ENCODE measurements at places on chromosomes 4 and X.

DNA sequence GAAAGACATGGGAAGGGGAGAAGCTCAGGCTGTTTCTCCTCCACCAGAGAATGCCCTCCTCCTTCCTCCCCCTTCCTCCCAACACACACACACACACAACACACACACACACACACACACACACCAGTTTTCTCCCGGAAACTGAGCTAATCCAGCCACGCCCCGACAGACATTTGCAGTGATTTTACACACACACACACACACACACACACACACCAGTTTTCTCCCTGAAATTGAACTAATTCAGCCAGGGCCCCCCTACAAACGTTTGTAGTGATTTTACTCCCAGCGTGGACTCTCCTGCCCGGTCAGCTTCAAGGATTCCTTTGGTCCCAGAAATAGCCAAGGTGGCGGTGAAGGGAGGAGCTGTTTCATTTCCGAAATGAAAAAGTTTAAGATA, 32.9 kb upstream of the STX18 start:
- peak; percentile 4 for DNase-seq

- DNase-seq, result no peak
Measured at GRCh38 chr4:189364032-189364449, 576.6 kb upstream of the FRG1 start.

DNA sequence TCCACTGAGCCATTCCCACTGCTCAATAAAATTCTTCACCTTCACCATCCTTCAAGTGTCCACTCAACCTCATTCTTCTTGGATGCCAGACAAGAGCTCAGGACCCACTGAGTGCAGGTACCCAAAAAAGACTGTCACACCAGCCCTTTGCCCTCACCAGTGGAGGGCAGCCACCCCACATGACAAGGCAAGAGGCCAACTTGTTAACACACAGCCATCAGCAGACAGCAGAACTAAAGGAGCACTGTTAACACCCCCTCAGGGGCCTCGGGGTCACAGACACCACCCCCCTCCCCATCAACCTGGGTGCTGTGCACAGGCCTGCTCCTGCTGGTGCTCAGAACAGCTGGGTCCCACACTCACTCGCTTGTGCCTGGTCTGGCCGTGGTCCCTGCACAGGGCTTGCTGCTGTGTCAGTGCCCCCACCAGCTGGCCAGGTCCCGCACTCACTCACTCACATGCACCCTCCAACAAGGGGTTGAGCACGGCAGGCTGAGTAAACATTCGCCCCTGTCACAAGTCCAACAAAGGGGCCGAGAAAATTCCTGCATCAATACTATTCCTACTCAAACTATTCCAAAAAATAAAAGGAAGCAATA, 54.1 kb downstream of the ATRX start:
- DNase-seq, result no peak

GRCh38 chrX:2921750-2922149, 7.4 kb downstream of the ARSD start:
- no peak for DNase-seq

DNA sequence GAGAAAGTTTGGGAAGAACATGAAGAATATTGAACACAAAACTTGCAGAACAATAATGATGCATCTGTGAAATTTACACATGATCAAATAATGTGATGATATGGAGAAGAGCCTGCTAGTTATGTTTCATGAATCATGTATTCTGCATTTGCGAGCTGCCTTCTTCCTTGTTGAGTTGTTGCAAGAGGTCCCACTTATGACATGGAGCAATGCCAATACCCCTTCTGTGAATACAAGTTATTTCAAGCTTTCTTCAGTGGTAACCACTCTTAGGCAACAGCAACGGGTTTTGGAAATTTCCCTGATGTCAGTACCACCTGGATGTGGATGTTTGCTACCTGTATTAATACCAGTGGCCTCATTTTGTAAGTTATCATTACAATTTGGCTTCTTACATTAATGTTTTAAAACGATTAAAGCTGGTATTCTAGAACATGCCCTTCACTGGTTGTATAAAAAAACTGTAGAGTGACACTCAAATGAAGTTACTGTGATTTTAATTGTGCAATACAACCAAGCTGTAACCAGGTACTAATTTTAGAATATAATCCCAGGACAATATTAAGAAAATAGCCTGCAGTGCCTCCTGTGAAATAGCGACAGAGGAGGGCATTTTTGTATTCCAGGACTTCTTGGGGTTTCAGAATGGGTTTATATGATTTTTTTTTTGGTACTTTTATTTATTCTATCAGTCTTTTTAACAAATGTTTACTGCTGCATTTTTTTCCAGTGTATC, 25.3 kb downstream of the IQCM start:
- DNase-seq, result no peak

- no peak for DNase-seq
Measured at GRCh38 chrX:46251755-46252154, 293.5 kb downstream of the ZNF674 start.

DNA sequence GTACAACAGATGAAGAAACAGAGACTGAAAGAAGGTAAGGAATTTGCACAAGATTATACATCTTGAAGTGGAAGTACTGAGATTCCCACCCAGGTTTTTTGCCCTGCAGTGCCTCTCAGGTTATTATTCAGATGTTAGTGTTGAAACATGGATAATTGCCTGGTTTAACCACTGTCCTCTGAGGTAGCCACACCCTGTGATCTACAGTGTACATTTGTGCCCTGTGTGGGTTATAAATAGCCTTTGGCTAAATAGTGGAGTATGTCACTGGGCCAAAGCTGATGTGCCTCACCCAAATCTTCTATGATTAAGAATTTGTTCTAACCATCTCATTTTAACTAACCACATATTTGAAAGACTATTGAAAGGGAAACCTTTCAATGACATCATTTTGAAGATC, 5.4 kb upstream of the ASB5 start:
- no peak for DNase-seq

DNA sequence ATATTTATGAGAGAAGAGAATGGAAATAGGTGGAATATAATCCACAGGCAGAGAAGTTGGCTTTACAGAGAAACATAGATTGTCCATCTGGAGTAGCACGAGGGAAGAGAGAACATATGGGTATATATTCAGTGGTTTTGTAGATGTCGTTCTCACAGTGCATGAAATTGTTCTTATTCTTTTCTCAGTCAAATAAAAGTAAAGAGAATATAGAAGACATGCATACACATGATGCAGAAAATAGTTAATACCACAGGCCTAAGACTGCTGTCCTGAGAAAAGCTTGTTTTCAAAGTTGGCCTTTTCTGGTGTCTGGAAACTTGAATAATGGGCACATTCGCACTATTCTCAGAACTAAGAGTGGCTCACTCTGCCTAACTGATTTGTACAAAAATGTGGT, 378.1 kb downstream of the GABRG1 start:
- DNase-seq, result no peak
